ENCODE measurements at places on chromosomes 6 and 20.
A peak's percentile ranks its signal among the peaks of the same experiment; 100 is the strongest.

- DNase-seq: no peak
Observed at GRCh38 chr6:53244399-53244931, 95.8 kb upstream of the GCM1 start.

DNA sequence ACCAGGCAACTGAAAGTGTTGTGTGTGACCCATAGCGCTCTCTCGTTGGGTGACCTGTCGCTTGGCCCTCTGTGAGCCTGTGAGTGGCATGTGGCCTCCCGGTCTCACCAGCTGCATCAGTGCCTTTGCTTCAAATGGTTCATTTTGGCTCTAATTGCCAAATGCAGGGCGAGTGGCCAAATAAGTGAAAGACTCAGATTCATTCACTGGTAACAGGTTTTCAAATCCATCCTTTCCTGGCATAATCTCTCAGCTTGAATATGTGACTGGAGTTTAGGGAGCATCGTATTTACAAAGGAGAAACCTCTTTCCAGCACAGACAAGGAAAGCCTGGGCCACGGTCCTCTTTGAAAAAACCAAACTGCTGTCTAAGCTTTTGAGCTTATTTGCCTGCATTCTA is 321.6 kb upstream of the QKI start:
- no peak for DNase-seq

DNA sequence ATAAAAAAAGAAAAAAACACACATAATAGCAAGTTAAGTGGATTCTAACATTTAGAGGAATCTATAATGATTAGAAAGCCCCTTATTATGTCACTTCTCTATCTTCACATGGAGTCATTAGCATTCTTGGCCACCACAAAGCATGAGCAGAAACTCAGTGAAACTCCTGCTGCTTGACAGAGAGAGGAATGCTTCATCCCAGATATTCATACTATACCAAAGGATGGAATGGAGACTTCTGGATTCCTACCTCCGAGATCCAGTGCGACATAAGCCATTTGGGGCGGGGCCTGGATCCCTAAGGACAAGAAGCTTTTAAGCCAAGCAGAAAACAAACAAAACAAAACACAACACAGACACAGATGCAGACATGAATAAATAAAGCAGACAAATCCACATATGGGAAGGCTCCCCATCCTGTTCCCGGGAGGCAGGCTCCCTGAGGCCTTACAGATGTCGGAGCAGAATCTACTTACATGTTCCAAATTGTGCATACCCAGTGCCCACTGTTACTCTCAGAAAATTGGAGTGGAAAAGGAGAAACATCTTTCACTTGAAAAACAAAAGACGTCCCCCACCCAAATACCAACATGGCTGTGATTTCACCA is 727.3 kb downstream of the MAFB start:
- DNase-seq: no peak

DNA sequence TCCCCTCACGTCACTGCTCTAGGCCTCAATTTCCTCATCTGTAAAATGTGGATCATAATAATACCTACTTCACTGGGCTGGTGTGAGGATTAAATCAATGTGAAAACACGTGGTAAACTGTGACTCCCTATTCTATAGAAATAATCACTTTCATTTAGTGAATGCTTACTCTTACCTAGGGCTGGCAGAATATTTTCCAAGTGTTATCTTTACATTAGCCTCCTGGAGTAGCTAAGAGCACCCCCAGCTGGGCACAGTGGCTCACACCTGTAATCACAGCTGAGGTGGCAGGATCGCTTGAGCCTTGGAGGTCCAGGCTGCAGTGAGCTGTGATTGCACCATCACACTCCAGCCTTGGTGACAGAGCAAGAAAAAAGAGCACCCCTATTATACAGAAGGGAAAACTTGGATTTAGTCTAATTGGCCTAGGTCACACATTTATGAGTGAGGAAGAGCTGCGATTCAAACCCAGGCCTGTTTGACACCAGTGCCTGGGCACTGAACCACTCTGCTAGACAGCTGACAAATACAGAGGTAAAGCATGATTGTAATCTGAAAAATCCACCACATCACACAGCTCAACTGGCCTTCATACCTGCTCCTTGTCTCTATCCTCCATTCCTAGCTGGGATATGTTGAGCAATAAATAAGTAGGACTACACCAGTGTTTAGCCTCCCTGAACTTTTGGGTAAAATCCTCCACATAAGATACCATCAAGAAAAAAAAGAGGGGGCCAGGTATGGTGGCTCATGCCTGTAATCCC is 1.4 kb upstream of the SNTA1 start:
- DNase-seq: no peak

GRCh38 chr20:259981-260380 is 2.5 kb downstream of the DEFB132 start:
- DNase-seq: no peak

GRCh38 chr6:118285791-118286190 is 262.3 kb upstream of the PLN start:
- no peak for DNase-seq

- DNase-seq: peak; percentile 24
Observed at GRCh38 chr20:32285621-32286371, 8.3 kb downstream of the KIF3B start.

- DNase-seq: no peak
Observed at GRCh38 chr6:85169189-85169588, 280.7 kb upstream of the NT5E start.

DNA sequence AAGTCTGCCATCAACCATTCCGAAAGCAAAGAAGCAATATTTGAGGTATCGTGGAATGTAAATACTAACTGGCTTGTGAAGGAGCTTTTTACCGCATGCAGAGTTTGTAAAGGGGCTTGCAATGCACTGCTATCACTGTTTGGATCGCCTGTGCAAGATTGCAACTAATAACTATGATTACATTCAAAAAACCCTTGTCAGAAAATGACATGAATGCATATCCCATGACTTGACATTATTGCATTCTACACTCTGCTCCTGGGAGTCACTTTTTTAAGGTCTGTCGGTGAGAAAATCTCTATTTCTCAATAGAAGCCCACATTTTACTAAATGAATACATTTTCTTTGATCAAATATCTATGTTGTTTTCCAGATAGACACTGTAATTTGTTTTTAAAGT is 335.4 kb upstream of the SPTLC3 start:
- DNase-seq: no peak

DNA sequence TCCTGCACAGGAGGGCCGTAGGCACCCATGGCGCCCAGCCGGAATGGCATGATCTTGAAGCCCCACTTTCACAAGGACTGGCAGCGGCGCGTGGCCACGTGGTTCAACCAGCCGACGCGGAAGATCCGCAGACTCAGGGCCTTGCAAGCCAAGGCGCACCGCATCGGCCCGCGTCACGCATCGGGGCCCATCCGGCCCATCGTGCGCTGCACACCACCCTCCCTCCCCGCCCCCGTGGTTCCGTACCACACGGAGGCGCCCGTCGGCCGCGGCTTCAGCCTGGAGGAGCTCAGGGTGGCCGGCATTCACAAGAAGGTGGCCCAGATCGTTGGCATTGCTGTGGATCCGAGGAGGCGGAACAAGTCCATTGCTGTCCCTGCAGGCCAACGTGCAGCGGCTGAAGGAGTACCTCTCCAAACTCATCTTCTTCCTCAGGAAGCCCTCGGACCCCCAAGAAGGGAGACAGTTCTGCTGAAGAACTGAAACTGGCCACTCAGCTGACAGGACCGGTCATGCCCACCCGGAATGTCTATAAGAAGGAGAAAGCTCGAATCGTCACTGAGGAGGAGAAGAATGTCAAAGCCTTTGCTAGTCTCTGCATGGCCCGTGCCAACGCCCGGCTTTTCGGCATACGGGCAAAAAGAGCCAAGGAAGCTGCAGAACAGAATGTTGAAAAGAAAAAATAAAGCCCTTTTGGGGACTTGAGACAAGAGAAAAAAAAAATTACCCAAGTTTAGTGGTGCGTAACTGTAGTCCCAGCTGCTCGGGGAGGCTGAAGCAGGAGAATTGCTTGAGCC is 9.9 kb upstream of the NCOA5 start:
- DNase-seq: no peak

All from kidney capillary endothelial cell (primary cell).